ENCODE measurements at places on chromosomes 6 and 20.

DNA sequence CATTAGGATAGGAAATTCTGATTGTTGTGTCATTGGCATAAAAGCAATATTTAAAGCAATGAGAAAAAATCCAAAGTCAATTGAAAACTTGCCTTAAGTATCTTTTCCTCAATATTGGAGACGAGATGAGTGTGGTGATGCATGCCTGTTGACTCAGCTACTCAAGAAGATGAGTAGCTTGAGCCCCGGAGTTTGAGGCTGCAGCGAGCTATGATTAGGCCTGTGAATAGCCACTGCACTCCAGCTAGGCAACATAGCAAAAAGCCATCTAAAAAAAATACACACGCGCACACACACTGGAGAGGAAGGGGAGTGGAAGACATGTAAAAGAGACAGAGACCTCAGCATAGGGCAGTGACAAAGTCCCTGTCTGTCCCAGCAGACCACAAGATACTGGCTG lies 9.7 kb upstream of the MARCKS start:
- DNase-seq: no peak

GRCh38 chr6:150200428-150201100 lies 57.7 kb downstream of the PPP1R14C start:
- no peak for DNase-seq

DNA sequence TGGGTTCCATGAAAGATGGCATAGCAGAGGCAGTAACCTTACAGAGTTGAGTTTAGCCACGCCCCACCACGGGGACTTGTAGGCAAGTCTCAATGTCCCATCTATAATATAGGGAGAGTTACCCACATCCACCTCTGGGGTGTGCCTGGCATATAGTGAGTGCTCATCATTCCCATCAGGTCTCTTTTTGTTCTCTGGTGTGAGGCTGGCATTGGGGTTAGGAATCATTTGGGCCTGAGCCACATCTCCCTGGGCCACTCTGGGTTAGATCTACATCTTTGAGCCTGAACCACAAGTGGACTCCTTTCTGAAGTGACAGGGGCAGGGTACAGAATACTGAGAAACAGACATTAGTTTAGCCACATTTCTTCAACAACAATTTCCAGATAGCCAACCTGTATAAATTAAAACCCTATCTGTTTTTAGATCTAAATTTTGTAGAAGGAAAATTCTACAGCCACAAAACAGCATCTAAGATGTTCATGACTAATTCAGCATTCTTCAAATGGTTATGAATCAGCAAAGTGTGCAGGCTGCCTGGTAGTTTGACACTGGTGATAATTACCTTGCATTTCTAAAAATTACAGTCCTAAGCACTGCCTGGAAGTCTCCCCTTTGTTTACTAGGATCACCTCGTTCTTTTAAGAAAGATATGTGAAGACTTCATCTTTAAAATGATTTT lies 20.1 kb downstream of the RNF24 start:
- DNase-seq: no peak

DNA sequence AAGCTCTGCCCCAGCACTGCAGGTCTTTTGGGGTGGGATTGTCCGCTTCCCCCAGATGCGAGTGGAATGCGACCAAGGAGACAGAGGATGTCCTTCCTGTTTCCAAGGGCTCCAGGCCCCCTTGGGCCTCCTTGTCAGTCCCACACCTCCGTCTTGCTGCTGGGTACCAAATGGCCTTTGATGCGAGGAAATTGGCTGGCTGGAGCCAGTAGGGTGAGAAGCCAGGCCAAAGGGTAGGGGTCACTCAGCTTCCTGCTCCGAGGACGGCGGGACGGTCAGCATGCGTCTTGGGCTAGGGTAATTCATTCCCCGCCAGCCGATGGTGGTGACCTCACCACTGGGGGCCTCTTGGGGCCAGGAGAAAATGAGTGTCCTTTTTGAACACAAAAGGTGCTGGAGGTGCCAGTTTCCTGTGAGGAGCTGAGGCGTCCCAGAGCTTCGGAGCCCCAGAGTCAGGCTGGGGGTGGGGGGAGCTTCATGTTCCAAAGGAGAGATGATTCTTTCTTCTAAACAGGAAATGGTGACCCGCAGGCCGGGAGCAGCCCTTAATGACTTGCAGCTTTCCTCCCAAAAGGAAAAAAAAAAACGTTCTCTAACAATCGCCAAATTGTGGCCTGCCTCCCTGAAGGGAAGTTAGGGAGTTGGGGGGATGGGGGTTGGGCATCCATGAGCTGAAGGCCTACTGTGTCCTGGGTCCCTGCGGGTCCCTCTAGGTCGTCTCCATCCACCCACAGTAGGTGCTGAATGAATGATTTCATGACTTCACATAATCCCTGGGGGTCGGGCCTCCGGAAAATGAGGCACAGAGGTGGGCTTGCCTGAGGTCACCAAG lies 6.7 kb downstream of the SNAI1 start:
- DNase-seq: no peak

GRCh38 chr6:80457439-80457933 lies 351.0 kb downstream of the BCKDHB start:
- no peak for DNase-seq

- no peak for DNase-seq
Measured at GRCh38 chr6:144131248-144131709, 19.0 kb upstream of the STX11 start.

GRCh38 chr6:99305021-99305554 lies 44.4 kb downstream of the FAXC start:
- no peak for DNase-seq

- DNase-seq: no peak
Measured at GRCh38 chr20:35629427-35630145, 14.0 kb downstream of the SPAG4 start.

DNA sequence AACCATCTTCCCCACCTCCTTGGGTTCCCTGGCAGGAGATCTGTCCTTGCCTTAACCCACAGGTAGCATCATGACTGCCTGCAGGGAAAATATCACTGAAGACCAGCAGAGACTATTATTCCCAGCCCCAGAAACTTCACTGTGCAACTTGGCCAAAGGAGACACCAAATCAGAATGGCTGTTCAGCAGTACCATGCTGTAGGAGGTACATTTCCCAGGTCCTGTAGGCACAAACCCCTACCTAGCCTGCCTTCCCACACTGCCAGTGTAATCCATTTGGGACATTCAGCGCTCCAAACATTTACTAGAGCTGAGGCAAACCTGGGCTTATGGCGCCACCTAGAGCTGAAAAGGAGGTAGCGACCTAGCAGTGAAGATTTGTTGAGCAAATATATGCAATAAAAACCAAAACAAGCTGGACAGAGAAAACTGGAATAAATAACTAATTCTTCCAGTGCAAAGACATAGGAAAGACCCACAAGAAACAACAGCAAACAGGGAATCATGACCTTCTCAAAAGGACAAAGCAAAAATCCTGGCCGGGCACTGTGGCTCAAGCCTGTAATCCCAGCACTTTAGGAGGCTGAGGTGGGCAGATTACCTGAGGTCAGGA lies 60.3 kb downstream of the VTA1 start:
- peak; percentile 49 for DNase-seq

DNA sequence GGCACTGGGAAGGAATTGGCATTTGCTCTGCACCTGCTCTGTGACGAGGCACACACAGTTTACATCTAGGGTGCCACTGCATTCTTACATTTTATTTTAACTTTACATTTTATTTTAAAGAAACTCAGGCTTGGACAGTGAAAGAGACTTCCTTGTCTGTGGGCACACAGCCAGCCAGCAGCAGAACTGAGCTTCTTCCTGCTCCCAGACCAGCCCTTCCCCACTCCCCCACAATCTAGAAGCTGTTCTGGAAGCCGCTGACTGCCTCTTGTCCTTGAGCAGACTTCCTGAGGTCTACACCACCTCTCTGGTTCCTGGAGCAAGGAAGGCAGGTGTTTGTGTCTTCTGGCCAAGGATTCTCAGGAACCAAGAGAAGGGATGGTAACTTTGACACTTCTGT lies 27.9 kb upstream of the CD93 start:
- no peak for DNase-seq

DNA sequence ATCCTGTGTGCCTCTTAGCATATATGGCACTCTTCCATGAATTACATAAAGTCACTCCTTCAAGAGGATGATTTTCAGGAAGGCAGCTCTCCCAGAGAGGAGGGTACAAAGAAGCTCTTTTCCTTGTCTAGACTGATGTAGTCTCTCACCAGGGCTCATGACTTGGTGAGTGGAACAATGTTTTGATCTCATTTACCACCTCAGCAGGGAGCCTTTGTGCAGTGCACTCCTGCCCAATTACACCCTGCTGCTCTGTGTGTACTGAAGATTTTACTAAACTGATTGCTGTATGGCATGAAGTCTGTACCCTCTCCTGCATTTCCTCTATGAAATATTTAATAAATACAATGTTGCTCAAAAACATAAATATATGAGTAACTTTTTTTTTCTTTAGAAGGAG lies 598.3 kb upstream of the HS3ST5 start:
- no peak for DNase-seq

DNA sequence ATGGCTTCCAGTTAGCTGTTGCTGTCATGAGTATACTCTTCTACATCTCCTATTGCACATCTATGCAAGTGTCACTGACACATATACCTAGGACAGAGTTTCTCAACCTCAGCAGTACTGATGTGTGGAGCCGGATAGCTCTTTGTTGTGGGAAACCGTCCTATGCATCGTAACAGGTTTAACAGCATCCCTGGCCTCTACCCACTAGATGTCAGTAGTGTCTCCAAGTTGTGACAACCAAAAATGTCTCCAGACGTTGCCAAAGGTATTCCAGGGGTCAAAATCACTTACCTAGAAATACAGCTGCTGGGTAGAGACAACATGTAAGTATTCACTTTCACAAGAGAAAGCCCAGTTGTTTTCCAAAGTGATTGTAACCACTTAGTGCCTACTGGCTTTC lies 637.6 kb downstream of the RNF144B start:
- DNase-seq: peak; percentile 8

- DNase-seq: no peak
Measured at GRCh38 chr20:54292185-54292584, 84.3 kb downstream of the PFDN4 start.

DNA sequence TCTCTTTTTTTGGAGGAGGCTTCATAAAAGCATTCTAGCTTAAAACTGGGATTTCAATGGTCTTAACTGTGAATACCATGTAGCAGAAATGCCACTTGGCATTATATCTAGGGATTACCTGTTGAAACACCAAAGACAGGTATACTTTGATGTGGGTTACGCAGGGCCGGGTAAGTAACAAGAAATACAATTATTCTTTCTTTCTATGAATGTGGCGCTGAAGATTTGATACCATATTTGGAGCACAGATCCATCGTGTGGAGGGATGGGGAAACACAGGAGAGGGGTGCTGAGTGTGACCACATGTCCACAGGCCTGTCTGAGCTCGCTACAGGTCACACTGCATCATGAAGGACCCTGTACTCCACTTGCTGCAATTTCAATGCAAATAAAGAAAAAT lies 257.8 kb downstream of the GMPR start:
- DNase-seq: no peak

GRCh38 chr6:73452107-73452461 lies at the start of gene CGAS:
TSS of gene CGAS (minus strand) at chr6:73452297. CDS start at chr6:73452181, 116 bp downstream.
- no peak for DNase-seq

- DNase-seq: no peak
Measured at GRCh38 chr6:31878726-31879125, at the start of gene SLC44A4. TSS of gene SLC44A4 (minus strand) at chr6:31878997. CDS start at chr6:31878980, 17 bp downstream.

GRCh38 chr6:80179695-80180094 lies 73.2 kb downstream of the BCKDHB start:
- DNase-seq: no peak

- no peak for DNase-seq
Measured at GRCh38 chr20:48638546-48638945, 189.3 kb downstream of the PREX1 start.

GRCh38 chr6:9982215-9982614 lies 432.7 kb downstream of the TFAP2A start:
- DNase-seq: no peak

DNA sequence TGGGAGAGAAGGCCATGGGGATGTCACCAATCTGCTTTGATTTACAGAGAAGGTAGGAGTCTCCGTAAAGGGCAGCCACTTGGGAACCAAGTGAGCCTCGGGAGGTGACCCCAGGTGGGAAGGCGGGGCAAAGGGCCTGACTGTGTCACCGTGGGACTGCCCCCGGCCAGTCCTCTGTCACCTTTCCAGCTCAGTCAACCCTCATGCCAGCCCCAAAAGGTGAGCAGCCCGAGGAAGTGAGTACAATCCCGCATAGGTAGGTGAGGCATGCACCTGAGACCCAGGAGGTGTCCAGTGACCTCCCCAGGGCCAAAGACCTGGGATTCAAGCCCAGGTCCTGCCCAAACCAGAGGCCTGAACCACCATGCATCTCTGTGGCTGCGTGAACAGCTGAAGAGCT lies 36.2 kb downstream of the BMP7 start:
- DNase-seq: no peak

DNA sequence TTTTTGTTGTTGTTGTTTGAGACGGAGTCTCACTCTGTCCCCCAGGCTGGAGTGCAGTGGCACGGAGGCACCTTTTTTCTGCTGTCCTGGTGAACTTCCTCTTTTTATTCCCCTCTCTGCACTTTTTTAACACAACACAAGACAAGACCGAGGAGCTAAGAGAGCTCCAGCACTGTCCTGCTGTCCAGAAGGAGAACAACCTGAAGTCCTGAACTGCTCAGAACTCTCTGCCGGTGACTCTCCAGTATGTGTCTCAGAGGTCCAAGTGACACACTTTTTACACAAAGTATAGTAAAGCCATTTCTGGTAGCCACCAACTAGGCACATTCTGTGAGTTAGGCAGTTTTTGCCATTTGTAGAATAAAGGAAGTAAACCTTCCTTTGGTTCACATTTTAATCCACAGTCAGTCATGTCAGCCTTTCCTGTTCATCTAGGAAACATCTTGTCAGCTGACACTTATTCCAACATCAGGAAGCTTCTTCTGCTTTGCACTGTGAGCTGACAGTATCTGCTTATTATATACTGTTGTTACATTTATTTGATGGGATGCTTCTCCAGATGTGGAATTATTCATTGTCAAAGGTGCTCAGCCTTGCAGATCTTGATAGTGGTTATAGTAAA lies 28.1 kb upstream of the TXNDC5 start:
- DNase-seq: no peak

DNA sequence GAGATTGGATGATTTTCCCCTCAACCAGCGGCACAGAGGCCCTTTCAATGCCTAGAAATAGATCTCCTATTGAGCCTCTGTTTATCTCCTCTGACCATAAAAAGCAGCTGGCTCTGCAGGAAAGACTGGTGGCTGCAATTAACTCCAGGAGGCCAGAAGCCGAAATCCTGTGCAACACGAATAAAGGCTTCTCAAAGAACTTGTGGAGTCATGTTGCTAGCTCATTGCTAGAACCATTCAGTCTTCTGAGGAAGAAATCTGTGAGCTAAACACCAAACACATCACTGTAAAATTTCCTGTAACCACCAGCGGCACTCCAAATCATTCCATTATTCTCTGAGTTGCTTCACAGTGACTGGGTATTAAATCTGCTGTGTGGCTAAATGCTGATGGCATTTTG lies 49.1 kb upstream of the TPD52L1 start:
- DNase-seq: no peak

- no peak for DNase-seq
Measured at GRCh38 chr20:22619806-22620205, 35.4 kb upstream of the FOXA2 start.
